GM12892 (cell line): ENCODE measurements at places on chromosomes 5 and 9.

DNA sequence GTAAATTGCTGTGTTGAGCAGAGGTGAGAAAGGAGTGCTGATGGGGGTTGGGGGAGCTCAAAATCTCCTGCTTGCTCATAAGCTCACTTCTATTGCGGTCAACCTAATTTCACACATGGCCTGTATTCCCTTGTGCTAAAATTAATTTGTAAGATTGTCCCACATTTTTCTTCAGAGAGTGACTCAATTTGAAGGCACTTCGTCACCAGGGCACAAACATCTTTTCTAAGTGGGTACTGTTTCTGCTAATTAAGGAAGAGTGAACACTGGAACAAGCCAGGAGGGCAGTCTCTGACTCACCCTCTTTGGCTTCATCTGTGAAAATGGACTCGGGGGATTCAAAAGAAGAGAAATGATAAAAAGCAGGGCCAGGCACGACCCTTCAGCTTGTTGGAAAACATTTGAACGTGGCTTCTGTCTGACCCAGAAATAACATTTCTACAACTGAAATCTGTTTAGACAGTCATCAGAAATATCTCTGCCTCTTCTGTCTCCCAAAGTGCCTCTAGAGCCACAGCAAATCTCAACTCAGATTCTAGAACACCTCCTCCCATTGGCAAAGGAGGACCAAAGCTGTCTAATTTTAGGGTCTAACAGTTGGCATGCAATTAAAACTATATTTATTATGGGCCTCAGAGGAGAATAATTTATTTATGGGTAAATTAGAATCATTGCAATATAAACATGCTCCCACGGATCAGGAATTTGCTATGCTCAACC lies 49.8 kb downstream of the FEM1C start:
- no peak for DNase-seq

GRCh38 chr5:10233505-10233904 lies 16.2 kb downstream of the ATPSCKMT start:
- DNase-seq, result no peak

GRCh38 chr9:121942313-121942712 lies 150.8 kb downstream of the TTLL11 start:
- no peak for DNase-seq

DNA sequence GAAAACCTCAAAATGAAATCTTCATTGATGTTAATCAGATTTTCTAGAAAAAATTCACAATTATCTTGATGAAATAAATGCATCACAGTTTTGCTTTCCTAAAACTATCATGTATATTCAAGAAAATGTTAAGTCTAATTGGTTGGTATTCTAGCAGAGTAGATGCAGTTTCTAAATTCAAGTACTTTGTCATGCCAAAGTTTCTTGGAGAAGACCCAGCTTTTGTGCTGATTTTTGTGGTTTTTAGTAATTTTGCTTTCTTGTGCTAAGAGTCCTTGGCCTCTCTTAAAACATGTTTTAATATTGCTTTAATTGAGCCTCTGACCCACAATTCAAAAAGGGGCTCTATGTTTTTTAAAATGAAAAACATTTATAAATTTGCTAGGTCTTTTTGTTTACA lies 924.8 kb upstream of the PTPRD start:
- no peak for DNase-seq

DNA sequence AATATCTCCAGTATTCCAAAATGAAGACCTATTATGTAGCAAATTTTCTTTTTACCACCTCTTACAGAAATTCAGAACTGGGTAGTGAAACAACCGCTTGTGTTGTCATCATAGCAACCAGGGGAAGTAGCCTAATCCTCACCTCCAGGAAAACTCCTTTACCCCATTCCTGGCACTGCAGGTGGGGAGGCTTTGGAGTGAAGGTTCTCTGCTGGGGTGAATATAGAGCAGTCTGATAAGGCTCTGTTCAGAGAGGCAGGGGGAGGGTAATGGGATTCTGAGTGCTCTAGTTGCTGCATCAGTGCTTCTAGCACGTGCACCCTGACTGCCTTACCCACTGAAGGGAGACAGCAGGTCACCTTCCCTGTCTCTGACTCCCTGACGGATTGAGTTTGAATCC lies 116.2 kb downstream of the MAN2A1 start:
- DNase-seq, result no peak

DNA sequence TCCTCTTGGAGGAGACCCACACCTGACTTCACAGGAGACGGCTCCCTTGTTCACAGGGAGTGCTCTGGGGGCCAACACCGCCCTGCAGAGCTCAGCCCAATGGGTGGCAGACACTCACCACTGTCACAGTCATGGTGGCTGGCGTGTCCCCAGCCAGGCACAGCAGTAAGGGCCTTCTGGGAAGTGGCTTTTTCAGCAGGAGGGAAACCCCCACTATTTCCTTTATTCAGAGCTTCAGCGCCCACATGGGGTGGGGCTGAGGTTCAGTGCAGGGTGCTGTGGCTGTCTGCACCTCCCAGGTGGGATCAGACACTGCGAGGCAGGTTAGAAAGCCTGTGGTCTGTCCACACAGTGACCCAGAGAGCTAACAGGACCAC lies 3.6 kb upstream of the SNAPC4 start:
- peak; percentile 72 for DNase-seq

- no peak for DNase-seq
These were observed 1.2 kb downstream of the MRPS30 start for GRCh38 chr5:44809956-44810420.

- no peak for DNase-seq
These were observed 512.7 kb downstream of the SLCO4C1 start for GRCh38 chr5:101783241-101784013.

- DNase-seq, result no peak
These were observed 306.4 kb downstream of the ZSWIM6 start for GRCh38 chr5:61638476-61638875.

DNA sequence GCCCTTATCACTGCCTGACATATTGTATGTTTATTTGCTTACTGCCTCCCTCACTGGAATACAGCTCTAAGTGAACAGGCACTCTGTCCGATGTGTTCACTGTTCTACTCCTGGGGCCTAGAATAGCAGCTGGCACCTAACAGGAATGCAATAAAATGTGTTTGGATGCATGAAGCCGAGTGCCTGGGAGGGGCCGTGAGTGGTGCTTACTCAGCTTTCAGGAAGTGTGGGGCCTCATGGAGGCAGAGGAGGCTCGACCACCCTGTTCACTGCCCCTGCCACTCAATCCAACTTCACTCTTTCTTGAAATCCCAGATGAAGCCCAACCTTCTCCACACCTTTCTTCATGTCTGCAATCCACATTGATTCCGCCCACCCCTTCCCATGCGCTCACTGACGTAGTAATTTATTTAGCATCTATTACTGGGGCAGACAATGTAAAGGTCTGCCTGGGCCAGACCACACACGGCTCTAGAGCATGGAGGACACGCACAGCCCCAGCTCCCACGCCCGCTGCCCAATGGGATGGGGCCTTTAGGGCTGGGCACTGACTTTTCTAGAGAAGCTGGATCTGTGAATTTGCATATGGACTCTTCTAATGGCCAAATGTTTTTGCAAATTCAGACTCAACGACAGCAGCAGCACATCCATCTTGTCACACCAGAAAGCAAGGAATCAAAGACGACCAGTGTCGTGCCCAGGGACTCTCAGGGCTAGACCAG lies 21.3 kb downstream of the TBC1D9B start:
- DNase-seq, result no peak

GRCh38 chr9:1057910-1058309 lies 7.8 kb downstream of the DMRT2 start:
- DNase-seq, result no peak

GRCh38 chr5:150750469-150750868 lies 8.3 kb downstream of the DCTN4 start:
- DNase-seq, result no peak

DNA sequence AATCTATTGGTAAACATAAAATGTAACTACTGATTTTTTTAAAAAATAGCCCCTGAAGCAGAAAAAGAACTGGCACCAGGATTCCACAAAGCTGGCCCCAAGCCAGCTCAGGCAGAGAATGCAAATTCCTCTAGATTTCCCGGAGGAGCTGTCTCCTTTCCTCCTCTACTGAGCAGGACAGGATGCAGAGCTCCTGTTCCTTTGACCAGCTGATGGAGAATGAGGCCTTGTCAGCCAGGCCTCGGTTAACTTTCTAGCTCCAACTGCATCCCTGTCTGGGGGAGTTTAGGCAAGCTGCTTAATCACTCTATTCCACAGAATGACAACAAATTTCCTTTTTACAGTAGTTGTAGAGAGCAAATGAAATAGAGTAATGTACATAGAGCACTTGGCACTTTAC lies 155.5 kb downstream of the GNAQ start:
- no peak for DNase-seq

DNA sequence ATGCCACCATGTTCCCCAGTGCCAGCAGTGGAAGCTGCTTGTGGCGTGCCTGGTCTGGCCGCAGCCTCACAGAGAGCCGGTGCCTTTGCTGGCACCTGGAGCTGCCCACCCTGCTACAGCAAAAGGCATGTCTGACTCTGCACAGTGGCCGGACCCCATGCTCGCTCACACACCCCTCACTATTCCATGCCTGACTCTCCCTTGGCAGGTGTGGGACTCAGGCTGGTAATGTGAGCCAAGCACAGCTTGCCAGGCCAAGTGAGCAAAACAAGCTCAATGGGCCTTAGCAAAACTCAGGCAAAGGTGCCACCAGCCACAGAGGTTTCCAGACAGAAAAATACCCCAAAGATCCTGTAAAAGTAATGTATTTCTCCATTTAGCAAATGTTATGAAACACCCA lies 15.5 kb downstream of the GNA14 start:
- DNase-seq, result no peak

DNA sequence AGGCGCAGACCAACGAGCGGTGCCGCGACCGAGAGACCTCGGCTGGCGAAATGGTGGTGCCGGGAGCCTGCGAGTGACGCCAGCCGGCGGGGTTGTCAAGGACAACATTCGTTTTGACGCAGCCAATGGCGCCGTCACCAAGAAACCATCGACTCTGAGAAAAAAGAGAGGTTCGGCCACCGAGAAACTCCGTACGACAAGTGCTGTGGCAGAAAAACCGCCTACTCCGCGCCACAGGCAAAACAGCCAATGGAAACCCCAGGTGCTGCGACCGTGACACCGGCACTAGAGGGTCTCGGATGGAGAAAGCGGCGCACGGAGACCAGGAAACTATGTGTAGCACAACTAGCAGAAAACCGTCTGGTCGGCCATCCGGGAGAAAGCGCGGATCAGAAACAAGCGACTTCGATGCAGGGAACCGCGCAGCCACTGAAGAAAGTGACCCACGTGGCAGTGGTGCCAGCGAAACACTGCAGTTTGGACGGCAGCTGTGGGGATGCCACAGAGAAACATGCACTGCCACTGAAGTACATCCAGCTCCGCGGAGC lies 88.8 kb downstream of the ANXA2R start:
- DNase-seq, result peak; percentile 27

DNA sequence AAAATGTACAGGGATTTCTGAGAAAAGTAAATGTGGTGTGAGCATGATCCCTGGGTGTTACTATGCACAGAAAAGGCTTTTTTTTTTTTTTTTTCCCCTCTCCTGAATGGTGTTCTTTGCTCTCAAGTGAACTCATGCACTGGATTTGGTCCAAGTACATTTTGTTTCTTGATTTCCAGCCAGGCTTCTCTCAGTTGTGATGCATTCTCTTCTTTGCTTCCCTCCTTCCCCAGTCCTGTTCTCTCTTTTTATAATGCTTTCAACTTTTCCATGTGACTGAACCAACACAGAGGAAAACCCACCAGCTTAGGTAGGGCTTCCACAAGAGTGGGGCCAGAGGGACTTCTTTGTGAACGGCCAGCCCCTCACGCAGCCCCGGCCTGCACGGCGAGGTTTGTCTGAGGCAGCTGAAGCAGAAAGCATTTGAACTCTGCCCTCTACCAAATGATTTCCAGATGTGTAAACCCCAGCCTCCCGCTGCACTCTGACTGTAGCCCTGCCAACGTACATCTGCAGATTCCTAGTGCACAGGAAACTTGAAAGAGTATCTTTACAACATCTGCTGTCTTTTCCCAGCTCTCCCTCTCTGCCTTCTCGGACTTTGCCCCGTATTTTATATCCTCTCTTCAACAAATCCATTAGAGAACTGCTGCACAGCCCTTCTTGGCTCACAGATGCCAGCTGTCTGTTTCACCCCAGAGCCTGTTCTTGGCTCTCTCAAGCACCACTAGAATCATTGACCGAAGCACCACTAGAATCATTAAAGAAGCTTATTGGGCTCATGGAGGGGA lies 71.8 kb upstream of the CD180 start:
- no peak for DNase-seq

- no peak for DNase-seq
These were observed 28.4 kb downstream of the B4GALT1 start for GRCh38 chr9:33138768-33139167.
